ENCODE measurements at places on chromosomes 5 and 9.

DNA sequence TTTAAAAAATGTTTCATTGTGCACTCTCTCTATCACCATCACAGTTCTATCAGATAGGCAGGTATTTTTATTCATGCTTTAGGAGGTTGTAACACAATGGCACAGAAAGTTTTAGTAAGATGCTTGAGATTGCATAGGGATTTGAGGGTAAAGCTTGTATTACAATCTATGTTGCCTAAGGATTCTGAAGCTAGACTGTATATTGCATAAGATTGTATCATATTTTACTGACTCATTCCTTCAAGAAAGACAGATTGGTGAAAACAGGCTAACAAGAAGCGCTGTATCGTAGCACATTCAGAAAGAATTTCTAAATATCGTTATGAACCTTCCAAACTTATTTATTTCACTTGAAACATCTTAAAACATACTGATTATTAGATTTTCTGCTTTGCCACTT is 577.7 kb downstream of the EBF1 start:
- no peak for DNase-seq

- no peak for DNase-seq
Measured at GRCh38 chr5:445591-445990, 2.6 kb downstream of the EXOC3 start.

- peak; percentile 38 for DNase-seq
Measured at GRCh38 chr5:65927503-65928321, 1.3 kb downstream of the ERBIN start.

- no peak for DNase-seq
Measured at GRCh38 chr5:67897980-67898379, 317.6 kb upstream of the PIK3R1 start.

- no peak for DNase-seq
Measured at GRCh38 chr9:82597241-82598203, 465.4 kb downstream of the RASEF start.

DNA sequence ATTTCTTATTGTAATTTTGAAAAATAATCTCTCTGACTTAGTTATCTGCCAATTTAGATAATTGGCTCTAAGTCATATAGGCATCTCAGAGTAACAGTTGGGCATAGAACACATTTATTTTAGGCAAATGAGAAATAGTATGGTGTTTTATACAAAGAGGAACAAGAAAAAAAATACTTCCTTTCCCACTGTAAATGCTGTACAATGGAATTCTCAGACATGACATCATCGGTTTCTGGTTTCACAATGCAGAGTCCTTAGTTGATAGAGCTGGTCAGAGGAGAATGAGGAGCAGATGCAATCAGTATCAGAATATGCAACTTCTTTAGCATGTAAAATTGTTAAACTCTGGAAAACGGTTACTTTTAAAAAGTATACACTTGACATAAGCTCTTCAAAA is 49.4 kb downstream of the PLK2 start:
- DNase-seq: peak; percentile 38

DNA sequence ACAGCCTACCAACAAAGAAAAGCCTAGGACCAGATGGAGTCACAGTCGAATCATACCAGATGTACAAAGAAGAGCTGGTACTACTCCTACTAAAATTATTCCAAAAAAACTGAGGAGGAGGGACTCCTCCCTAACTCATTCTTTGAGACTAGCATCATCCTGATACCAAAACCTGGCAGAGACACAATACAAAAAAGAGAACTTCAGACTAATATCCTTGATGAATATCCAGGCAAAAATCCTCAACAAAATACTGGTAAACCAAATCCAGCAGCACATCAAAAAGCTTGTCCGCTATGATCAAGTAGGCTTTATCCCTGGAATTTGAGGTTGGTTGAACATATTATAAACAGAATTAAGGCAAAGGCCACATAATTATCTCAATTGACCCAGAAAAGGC is 900.4 kb upstream of the ARRDC3 start:
- no peak for DNase-seq

GRCh38 chr9:37464426-37465248 is 613 bp downstream of the ZBTB5 start:
- peak; percentile 59 for DNase-seq

- no peak for DNase-seq
Measured at GRCh38 chr9:109856785-109857184, 76.8 kb downstream of the PALM2AKAP2 start.

- DNase-seq: no peak
Measured at GRCh38 chr9:8457816-8458215, 658.2 kb upstream of the DMAC1 start.

- DNase-seq: no peak
Measured at GRCh38 chr5:134236318-134236717, 10.4 kb upstream of the PPP2CA start.

DNA sequence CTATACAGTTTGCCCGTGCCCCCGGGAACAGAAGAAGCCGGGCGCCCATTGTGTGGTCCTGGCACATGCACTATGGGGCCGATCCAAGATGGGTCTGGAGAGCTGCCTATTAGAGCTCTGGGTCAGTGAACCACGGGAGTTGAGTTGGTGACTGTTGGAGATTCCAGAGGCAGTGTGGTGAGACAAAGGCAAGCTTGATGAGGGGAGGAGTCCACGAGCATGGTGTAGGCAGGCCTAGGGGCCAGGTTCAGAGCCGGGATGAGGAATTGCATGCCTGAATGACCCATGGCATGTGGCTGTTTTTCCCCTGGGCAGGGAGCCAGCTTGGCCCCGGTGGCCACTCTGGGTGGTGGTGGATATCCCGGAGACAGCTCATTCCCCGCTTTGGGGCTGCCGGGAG is 84.4 kb upstream of the STC2 start:
- no peak for DNase-seq

- no peak for DNase-seq
Measured at GRCh38 chr9:36341936-36342577, 58.0 kb downstream of the RNF38 start.

GRCh38 chr5:158020555-158021418 is 161.8 kb upstream of the CLINT1 start:
- no peak for DNase-seq

DNA sequence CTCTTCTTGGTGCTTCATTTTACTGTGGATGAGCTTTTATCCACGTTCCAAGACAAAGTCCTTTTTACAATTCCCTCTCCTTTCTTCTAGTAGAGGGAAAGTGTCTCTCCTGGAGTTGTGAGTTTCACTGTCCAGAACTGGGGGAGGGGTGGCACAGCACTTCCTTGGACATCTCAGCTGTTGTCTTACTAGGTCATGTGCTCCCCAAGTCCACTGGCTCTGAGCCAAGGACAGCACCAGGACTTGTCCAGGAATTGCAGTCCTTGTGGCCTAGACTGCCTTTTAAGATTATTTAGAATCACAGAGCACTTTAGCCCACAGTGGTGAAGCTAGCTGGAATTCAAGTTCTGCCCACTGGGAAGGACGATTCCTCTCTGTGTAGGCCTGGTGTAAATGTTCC is 700.2 kb upstream of the PTPRD start:
- DNase-seq: no peak

GRCh38 chr5:127574852-127575679 is 57.6 kb downstream of the PRRC1 start:
- no peak for DNase-seq

DNA sequence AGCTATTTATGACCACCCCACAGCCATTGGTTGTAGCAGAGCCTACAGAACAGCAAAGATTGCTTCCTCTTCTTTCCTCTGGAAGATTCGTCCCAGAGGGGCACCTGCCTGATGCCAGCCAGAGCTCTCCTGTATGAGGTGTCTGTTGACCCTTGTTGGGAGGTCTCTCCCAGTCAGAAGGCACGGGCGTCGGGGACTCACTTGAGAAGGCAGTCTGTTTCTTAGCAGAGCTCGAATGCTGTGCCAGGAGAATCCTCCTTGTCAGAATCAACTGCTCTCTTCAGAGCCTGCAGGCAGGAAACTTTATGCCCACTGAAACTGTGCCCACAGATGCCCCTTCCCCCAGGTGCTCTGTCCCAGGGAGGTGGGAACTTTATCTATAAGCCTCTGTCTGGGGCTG is 479.5 kb upstream of the IZUMO3 start:
- no peak for DNase-seq

- DNase-seq: no peak
Measured at GRCh38 chr9:137761793-137762192, 115.8 kb upstream of the CACNA1B start.

DNA sequence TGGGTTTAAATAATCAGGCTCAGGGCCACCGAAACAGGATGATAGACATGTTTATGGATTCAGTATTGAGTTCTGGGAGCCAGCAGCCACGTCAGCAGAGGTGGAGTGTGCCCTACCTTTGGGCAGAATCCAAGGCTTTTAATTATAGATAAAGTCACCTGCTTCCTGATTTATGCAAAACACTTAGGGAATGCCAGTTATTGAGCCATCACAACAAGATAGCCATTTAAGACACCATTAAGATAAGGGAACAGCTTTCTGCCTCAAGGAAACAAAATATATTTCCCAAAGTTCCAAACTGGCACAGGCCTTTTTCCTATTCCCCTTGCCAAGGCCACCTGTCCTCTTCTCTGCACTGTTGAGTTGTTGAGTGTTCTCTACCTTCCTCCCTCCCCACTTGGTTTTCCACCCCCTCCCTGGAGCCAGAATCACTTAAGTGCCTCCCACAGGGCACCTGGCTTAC is 2.4 kb downstream of the CCL28 start:
- DNase-seq: no peak

DNA sequence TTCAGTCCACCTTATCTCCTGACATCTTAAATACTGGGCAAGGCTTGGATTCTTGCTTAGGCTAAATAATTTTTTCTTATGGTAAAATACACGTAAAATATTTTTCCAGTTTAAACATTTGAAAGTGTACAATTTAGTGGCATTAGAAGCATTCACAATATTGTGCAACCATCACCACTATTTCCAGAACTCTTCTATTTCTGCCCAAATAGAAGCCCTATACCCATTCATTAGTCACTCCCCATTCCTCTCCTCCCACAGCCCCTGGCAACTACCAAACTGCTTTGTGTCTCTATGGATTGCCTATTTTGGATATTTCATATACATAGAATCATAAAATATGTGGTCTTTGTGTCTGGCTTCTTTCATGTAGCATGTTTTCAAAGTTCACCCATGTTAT is 57.6 kb downstream of the IL31RA start:
- no peak for DNase-seq

DNA sequence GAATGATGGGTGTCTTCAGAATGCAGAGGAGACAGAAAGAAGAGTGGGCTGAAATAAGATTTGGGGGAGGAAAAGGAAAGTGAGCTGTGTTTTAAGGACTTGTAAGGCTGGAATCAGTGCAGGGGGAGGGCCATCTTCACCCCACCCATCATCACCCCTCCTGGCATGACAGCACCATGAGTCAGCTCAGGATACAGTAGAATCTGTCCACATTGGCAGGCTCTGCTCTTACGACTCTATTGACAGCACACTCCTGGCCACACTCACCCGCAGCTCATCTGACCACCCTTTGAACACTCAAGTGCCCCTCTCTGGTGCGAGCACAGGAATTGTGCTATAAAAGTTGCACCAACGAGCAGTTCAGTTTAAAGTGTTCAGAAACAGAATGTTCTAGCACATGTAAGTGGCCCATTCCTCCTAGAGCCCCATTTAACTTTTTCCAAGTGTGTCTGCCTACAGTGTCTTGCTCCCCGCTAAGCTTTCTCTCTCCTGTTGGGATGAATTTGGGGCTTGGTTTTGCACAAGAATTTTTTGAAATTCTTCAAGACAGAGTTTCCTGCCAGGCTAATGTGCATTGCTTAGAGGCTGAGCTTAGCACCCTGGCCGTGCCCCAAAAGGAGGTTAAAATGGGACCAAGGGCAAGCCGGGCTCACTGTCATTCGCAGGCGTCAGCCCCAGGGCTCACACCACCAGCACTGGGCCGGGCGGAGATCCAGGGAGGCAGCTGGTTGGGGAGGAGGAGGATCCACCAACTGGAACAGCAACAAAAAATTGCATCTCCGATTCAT is 12.0 kb downstream of the ADRA1B start:
- DNase-seq: no peak

- no peak for DNase-seq
Measured at GRCh38 chr5:97127727-97128126, 14.7 kb downstream of the LIX1 start.

DNA sequence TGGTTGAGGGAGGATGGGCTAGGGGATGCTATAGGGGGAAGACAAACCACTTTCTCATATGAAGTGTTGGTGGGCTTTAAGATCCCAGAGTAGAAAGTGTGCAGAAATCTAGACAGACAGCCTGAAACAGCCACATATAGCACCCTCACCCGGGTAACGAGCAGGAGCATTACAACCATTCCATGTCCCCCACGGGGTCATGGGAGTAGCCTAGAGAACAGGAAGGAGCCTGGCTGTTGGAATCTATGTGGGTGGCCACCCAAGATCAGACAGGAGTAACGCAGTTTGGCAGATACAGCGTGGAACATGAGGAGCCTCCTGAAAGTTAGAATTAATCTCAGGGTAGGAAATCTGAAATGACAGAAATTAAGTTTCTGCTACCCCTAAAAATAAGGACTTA is 146.1 kb upstream of the RAI14 start:
- no peak for DNase-seq

- DNase-seq: no peak
Measured at GRCh38 chr9:111399772-111400563, 69.9 kb upstream of the OR2K2 start.

Data from CD14-positive monocyte (primary cell).